ENCODE measurements at places on chromosomes 13 and 19. TPM values are rescaled to one million over a fixed set of nuclear protein-coding genes. Genes with fewer than 3 reads are reported as not detected.

DNA sequence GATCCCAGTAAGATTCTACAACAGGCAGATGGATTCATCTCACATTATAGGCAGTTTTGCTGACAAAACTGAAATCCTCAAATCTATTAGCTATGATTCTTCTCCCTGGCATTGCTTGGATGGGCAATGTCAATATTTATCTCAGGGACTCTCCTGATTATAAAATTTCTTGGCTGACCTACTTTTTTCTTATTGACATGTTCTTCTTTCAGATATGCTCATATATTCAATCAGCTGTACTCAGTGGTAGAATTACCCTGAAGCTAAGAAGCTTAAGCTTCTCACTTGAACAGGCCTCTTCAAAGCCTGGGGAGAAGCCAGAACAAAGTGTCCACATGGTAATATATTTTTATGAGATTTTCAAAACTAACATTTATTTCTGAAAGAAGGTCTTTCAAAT is 513.6 kb downstream of the PCDH9 start:
- H3K4me1 ChIP-seq: no peaks in the 10 kb centered on the region
- no peaks in the 10 kb centered on the region for H3K36me3 ChIP-seq
- no peaks in the 10 kb centered on the region for H3K27me3 ChIP-seq
- no peak for DNase-seq

- peak overlapping the region; percentile 60 for H3K27ac ChIP-seq
- H3K4me3 ChIP-seq: peak overlapping the region; percentile 79
- H3K4me1 ChIP-seq: peaks cover 37% of the 10 kb centered on the region
- no peaks in the 10 kb centered on the region for H3K36me3 ChIP-seq
Observed at GRCh38 chr19:10419646-10420443, 493 bp upstream of the PDE4A start.

DNA sequence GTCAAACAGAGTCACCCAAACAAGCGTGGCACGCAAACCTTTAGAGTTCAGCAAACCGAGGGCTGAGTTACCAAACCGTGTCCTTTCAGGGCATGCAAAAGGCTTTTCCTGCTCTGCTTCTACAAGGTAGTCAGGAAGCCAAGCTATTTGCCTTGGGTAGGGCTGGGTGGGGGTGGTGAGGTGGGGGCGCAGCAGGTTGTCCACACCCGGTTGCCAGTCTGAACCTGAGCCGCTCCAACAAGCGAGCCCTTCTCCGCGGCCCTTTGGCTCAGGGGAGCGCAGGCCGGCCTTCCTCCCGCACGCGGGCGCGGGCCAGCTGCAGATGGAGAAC is 347 bp upstream of the CLDN10 start:
- H3K27me3 ChIP-seq: peaks cover 60% of the 10 kb centered on the region
- H3K36me3 ChIP-seq: peaks cover 4% of the 10 kb centered on the region
- no peak for DNase-seq
- H3K4me1 ChIP-seq: peaks cover 8% of the 10 kb centered on the region

The THSD8 gene
- 3.6 TPM for total RNA-seq

GRCh38 chr19:5456841-5457200 is 1.6 kb downstream of the ZNRF4 start:
- no peak overlapping the region for H3K27ac ChIP-seq
- DNase-seq: no peak
- H3K4me1 ChIP-seq: no peaks in the 10 kb centered on the region
- no peak overlapping the region for H3K4me3 ChIP-seq
- H3K36me3 ChIP-seq: no peaks in the 10 kb centered on the region

- peaks cover 34% of the 10 kb centered on the region for H3K36me3 ChIP-seq
- no peaks in the 10 kb centered on the region for H3K4me1 ChIP-seq
- no peak for DNase-seq
Observed at GRCh38 chr13:111344471-111345191, 24.2 kb downstream of the TEX29 start.

Measured in chondrocyte (in vitro differentiated cells).